Epithelial cell of proximal tubule (primary cell): ENCODE measurements at places on chromosomes 1 and 21. TPM values are rescaled to one million over a fixed set of nuclear protein-coding genes. Genes with fewer than 3 reads are reported as not detected.
A peak's percentile ranks its signal among the peaks of the same experiment; 100 is the strongest.

EXTL1 gene
- 0.07 and 0.12 TPM in 2 replicates for total RNA-seq

DNA sequence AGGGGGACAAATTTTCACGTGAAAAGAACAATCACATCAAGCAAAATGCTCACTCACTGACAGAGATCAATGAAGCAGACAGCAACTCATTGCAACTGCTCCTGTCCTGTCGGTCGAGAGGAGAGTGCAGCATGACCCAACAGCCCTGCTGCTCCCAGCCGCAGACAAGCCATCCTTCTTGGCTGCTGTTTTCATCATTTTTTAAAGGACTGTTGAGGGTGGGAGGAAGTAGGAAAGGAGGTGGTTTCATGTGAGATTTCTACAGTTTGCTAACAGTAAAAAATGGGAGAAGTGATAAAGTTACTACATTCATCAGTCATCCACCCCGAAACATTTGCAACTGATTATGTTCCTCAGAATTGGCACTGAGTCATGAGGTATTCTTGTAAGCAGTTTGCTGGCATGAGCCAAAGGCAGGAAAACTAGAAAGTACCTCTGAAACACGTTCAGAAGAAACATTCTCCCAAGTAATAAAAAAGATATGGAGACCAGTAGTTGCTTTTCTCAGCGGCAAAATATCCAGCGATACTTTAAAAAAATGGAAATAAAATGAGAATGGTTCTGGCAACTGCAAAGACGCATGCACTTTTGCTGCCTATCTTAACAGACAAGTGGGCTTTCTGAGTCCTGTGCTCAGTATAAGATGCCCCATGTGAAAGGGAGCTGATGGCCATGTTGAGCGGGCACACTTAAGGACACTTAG lies 72.0 kb upstream of the CLDN14 start:
- DNase-seq, result no peak

GRCh38 chr1:26016258-26016952 lies 5.2 kb upstream of the EXTL1 start:
- no peak for DNase-seq

DNA sequence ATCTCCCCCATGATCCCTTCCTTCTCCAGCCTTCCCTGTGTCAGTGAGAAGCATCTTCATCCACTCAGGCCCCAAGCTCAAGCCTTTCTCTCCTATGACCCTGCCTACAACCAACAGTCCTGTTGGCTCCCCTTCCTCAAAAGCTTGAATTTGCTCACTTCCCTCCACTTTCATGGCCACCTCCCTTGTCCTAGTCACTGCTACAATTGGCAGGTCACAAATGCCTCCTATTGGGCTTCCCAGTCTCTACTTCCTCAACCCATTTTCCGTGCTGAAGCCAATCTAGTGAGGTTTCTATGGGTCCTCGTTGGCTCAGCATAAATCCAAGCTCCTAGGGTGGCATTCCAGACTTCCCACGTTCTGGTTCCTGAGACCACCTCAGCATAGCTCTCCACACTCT lies 40.2 kb upstream of the SLC6A9 start:
- no peak for DNase-seq

DNA sequence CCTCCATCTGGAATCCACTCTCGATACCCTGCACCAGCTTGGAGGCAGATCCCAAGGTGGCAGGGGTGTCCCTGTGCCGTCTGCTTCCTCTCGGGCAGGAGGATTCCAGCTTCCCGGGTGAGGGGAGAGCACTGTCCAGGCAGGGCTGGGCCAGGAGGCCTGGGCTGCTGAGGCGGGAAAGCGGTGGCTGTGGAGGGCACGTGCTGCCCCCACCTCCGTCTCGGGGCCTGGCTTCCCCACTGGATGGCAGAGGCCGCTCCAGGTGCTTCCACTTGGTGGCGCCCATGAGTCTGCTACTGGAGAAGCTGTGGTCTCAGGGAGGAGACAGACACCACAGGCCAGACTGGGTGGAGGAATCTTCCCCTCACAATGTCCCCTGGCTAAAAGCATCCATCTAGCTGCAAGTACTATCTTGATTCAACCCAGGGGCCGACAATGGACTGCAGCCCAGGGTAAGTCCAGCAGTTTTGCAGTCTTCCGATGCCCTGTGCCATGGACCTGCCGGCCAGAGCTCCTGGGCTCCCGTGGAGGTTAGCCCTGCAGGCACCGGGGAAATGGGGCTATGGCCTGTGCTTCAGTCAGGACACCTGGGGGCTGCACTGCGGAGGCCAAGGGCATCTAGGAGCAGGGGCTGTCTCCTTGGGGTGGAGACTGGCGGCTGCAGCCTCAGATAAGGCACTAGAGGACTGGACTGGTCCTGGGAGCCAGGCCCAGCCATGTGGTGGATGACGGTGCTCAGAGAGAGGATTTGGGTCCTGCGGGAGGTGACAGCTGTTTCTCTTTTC lies 41.3 kb upstream of the EIF4G3 start:
- DNase-seq, result no peak

DNA sequence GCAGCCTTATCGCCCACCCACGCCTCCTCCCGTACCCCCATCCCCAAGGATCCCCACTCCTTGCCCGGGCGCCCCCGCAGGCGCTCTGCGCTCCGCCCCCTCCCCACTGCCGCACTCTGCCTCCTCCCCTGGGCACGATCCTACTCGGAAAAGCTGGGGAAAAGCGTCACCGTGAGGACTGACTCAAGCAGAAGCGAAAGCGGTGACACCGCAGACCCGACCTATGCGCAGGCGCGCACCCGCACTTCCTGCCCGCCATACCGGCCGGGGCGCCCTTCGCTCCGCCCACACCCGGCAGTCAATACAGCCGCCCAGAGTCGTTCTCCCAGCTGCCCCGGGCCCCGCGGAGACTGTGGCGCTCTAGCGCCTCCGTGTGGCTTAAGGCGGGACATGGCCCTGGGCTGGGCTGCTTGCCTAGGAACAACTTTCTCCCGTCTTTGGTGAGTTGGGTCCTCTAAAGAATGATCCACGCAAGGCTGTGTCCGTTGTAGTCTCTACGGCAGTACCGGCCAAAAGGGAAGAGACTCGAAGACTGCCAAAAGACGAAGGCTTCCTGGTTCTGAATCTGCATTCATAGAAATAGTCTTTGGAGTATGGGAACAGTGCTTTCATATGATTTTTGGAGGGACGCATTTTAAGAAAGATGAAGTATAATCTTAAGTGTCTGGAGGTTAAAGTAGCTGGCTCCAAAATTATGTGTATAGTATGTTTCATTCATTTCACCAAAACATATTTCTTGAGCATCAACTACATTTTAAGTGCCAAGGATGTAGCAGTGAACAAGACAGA lies at the start of gene OMA1:
OMA1 (minus strand) TSS at position 207 of the 789 bp plus-strand sequence. CDS start 7,432 bp downstream, outside the sequence.
- DNase-seq, result peak; percentile 52

- DNase-seq, result no peak
These were observed 1370.4 kb upstream of the PRMT6 start for GRCh38 chr1:105686026-105686425.
